Smooth muscle cell of the brain vasculature (primary cell): ENCODE measurements at places on chromosomes 6 and 20.

- peak; percentile 81 for DNase-seq
Observed at GRCh38 chr6:131979515-131980337, 28.6 kb upstream of the CCN2 start.

GRCh38 chr6:163296835-163297519, 117.5 kb upstream of the QKI start:
- DNase-seq, result no peak

DNA sequence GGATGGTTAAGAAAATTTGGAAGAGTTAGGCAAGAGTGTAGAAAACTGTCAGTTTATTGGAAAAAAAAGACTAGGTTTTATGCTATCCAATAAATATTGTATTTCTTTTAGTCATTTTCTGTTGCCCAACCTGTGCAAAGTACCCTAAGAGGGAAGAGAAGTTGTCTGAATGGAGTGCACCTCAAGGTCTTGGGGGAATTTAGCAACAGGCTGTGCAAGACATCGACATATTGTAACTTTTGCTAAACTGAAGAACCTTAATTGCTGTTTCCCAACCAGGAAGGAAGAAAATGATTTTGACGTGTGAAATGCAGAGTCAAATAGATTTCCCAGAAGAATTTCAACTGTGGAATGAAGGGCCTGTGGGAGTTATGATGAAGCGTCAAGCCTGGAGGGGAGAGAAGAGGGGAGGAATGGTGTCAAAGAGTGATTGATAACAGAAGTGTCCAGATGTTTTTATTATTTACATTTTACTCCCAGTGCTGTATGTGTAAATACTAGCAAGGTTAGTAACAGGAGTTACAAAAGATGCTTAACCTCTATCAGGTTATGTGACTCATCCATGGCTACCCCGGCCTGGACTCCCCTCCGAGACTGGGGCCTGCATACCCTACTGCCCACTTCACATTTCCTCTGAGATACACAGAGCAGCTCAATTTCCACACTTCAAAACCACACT, 246.8 kb downstream of the MYLK4 start:
- peak; percentile 56 for DNase-seq

GRCh38 chr20:61604549-61604948, 352.5 kb downstream of the CDH4 start:
- no peak for DNase-seq

- no peak for DNase-seq
Observed at GRCh38 chr6:74259981-74260380, 564.0 kb downstream of the CD109 start.

- DNase-seq, result no peak
Observed at GRCh38 chr20:64049878-64050260, 430 bp upstream of the SOX18 start.

DNA sequence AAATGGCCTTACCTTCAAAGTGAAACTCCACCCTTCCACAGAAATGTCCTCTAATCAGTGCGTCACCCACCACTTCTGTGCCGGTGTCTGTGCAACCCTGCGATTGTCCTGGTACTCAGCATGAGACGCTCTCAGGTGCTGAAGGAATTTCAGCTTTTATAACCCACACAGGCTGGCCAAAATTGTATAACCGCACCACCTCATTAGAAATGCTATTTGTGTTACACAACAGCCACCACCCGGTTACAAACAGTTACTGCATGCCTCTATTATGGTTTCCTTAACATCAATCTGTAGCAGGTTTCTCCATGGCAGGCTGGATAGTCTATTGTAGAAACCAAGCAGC, 51.5 kb downstream of the SLC23A2 start:
- DNase-seq, result no peak

GRCh38 chr6:90905351-90905750, 318.5 kb upstream of the MAP3K7 start:
- no peak for DNase-seq

GRCh38 chr20:54479138-54479906, 3.9 kb downstream of the DOK5 start:
- DNase-seq, result no peak

- no peak for DNase-seq
Observed at GRCh38 chr6:27374824-27375612, 13.5 kb upstream of the ZNF391 start.

GRCh38 chr6:124433387-124434160, 528.7 kb upstream of the RNF217 start:
- no peak for DNase-seq

DNA sequence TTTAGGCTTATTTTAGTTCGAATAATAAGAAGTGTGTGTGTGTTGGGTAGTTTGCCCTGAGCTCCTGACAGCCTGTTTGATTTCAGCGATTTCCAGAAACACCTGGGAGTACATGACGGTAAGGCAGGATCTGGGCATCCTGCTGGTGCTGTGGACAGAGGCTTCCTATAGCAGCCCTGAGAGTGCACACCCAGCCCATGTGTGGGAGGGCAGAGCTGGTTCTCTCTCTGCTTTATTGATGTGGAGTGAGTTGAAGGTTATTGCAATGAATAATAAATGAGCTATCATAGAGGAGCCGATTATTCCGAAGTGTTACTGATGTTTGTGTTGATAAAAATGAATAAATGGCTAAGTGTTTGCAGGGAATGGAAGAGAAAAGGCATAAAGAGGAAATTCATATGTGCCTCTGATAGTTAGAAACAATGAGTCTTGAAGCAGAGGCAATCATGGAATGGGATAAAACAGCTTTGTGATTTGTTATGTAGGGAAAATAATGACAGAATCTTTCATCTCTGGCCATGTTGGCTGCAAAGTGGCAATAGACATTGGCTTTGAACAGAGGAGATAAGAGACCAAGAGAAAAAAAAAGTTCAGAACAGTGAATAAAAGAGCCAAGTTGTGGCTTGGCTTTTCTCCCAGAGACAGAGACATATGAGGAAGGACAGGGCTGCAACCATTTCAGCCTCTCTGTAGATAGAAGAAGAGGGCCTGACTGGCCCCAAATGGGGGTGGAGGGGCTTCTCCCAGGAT, 166.2 kb upstream of the CHD6 start:
- no peak for DNase-seq

GRCh38 chr6:56329271-56330050, 82.1 kb upstream of the COL21A1 start:
- no peak for DNase-seq

DNA sequence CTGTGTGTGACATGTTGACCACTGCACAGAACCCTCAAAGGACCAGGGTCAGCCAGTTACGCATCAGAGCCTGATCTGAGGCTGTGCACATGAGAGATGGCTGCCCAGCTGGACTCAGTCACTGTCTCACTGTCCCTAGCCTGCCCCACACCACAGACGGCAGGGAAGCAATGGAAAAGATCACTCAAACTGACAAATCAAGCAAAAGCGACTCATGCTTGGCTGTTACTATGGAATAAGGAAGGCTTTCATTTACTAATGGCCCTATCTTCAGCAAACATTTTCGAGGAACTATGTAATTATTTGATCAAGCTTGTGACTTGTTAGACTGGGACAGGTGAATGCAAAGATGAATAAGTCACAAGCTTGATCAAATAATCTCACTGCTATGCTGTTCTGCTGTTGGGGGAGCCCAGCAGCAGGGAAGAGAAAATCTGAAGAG, 137.0 kb downstream of the SLC23A2 start:
- DNase-seq, result no peak
